ENCODE measurements at places on chromosomes 2 and 18. TPM values are rescaled to one million over a fixed set of nuclear protein-coding genes. Genes with fewer than 3 reads are reported as not detected.

GRCh38 chr2:20444101-20444992 is 2.5 kb upstream of the RHOB start:
- H3K27me3 ChIP-seq: no peaks in the 10 kb centered on the region
- H3K36me3 ChIP-seq: no peaks in the 10 kb centered on the region
- H3K27ac ChIP-seq: peak overlapping the region; percentile 72
- H3K4me3 ChIP-seq: no peak overlapping the region

Gene ARHGAP15
- 0.17 TPM for total RNA-seq

DNA sequence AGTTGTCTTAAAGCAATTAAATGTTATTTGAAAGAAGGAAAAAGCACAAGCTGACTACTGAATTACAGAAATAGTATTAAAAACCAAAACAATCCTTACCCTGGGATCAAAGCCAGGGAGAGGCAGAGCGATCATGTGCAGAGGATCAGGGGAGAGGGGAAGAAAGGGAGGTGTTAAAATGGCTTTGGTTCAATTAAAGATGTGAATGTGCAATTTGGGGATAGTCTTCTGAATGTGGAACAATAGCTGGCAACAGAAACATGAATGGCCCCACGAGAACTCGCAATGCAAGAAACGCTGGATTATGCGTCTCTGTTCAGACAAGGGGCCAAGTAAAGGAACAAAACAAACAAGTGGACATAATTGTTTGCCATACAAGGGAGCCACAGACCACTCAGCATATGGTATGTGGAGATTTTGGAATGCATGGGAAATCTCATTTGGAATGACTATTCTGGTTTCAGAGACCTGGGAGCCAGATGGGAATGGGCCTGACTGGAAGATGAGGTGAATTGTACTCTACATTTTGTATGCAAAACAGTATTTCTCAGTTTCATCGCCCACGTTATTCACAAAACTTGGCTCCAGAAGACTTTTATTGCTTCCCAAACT is 155.4 kb downstream of the SLC4A3 start:
- H3K4me1 ChIP-seq: no peaks in the 10 kb centered on the region
- peaks cover 16% of the 10 kb centered on the region for H3K27me3 ChIP-seq
- H3K27ac ChIP-seq: no peak overlapping the region
- no peak overlapping the region for H3K4me3 ChIP-seq

Gene RHBDD1
- 20.1 TPM for total RNA-seq

Gene AGFG1
- 86.4 TPM for total RNA-seq

- no peak for DNase-seq
- H3K4me3 ChIP-seq: no peak overlapping the region
- H3K36me3 ChIP-seq: no peaks in the 10 kb centered on the region
- no peaks in the 10 kb centered on the region for H3K4me1 ChIP-seq
- H3K27ac ChIP-seq: no peak overlapping the region
Observed at GRCh38 chr2:145874466-145874865, 1354.5 kb upstream of the ZEB2 start.
